Fibroblast of skin of abdomen (primary cell): ENCODE measurements at places on chromosomes 16 and 17.
A peak's percentile ranks its signal among the peaks of the same experiment; 100 is the strongest.

GRCh38 chr16:48156790-48157209, 1.0 kb upstream of the ABCC12 start:
- peak; percentile 79 for DNase-seq

DNA sequence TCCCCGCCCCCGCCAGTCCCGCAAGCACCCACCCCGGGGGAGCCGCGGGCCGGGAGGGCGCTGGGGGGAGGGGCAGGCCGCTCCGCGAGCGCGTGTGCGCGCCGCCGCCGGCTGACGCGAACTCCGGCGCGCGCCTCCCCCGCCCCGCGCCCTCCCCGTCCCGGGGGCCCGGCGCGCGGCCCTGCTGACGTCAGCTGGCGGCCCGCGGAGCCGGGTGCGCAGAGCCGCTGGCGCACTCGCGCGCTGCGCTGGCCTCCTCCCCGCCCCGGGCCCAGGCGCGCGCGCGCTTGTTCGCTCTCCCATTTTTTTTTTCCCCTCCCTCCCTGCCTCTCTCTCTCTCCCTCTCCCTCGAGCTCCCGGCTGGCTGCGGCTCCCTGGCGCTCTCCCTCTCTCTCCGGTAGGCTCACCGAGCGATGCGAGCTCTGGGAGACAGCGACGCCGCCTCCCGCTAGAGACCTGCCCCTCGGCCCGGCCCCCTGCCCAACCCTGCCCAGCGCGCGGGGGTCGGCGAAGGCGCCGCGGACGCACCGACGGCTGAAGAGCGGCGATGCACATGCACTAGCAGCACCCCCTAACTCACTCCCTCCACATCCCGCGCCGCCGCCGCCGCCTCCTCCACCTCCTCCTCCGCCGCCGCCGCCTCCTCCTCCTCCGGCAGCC, at the start of gene GNAO1:
Gene GNAO1, plus strand, starts transcription at position 334 of the 660 bp plus-strand sequence. CDS start 747 bp downstream, outside the sequence.
- peak; percentile 76 for DNase-seq

- DNase-seq, result no peak
Observed at GRCh38 chr16:21183995-21184394, 25.5 kb downstream of the LDAF1 start.

DNA sequence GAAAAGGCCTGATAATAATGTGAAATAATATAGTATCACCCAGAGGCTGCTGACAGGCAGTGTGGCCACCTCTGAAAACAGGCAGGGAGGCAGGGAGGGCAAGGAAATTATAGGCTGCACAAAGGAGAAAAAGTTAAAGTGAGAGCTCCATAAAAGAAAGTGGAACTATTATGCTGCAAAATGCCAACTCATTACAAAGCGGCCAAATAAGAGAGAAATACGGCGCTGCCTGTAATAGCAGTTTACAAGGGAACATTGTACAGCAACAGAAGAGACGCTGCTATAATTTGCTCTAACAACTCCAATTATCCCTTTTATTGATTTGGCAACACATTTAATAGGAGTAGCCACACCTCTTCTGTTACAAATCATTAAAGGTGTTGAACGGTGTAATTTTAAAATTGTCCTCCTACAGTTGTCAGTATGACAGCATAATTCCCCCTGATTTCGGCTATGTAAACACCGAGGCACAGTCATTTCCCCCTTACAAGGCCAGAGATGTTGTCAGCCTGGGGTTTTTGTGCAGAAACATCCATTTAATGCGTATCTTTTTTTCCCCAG, 120.3 kb downstream of the MRM1 start:
- no peak for DNase-seq

GRCh38 chr17:43898446-43898845, 8.9 kb downstream of the MPP2 start:
- DNase-seq, result no peak

DNA sequence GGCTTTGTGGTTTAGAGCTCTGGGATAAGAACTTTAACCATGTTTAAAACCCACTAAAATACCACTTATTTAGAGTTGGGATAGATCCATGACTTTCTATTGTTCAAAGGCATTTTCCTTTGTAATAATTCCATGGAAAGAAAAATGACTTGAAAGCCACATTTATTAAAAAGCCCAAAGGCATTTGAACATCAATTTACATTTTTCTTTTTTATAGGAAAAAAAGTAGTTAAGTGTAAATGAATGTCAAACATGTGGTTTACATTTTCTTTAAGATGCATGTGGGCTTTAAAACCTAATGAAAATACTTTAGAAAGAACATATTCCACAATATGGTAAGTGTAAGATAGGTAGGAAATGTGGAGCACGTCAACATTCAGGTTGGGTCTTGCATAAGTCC, 443.2 kb downstream of the TOX3 start:
- no peak for DNase-seq
